OCI-M1 (cell line): ENCODE measurements at places on chromosomes 5 and 9.

GRCh38 chr5:135829179-135829578 is 5.3 kb upstream of the SLC25A48 start:
- DNase-seq = no peak

- no peak for DNase-seq
These were observed 2.1 kb downstream of the ZDHHC21 start for GRCh38 chr9:14690948-14691730.

- peak; percentile 78 for DNase-seq
These were observed 1.5 kb downstream of the CDC42SE2 start for GRCh38 chr5:131265311-131265803.

- DNase-seq = no peak
These were observed 114.0 kb downstream of the PIP5K1B start for GRCh38 chr9:68819065-68819464.

- no peak for DNase-seq
These were observed 1.5 kb downstream of the C9orf40 start for GRCh38 chr9:74951107-74951720.

DNA sequence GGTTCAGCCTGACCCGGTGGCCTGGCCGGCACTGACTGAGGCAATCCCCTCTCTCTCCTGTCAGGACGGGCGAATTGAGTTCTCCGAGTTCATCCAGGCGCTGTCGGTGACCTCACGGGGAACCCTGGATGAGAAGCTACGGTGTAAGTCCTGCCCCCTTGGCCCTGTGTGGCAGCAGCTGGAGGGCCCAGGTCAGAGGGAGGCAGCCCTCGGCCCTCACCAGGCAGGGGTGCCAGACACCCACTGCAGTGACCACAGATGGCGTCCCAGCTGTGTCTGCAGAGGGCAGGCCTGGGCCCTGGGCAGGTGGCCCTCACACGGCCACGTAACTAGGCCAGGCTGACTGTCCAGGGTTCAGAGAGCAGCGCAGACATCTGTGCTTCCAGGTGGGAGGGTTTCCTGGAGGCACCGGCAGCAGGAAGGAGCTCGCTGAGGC is 45.9 kb upstream of the HMCN2 start:
- no peak for DNase-seq

DNA sequence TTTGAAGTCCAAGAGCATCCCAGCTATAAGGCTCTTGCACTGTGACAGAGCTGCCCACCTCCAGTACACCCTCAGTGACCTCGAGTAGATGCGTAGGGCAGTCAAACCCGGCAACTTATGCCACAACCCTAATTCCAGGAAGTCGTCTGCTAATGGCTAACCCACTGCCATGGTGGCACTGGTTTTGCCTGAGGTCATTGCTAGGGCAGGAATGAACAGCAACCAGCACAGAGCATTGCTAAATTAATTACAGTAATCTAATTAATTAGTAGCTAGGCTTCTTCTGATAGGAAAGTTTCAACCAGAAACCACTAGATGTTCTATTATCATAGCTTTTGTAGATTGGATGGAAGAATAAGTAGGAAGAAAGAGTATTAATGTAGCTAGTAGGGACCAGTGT is 122.8 kb downstream of the DPYSL3 start:
- DNase-seq = no peak

DNA sequence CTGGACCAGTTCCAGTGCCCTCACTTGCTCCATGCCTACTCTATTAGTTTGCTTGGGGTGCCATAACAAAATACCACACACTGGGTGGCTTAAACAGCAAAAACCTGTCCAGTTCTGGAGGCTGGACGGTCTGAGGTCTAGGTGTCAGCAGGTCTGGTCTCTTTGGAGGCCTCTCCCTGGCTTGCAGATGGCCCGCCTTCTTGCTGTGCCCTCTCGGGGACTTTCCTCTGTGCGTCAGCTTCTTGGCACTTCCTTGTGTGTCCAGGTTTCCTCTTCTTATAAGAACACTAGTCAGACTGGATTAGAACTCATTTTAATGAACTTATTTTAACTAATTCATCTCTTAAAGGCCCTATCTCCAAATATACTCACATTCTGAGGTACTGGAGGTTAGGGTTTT is 97.2 kb downstream of the CARTPT start:
- DNase-seq = no peak

DNA sequence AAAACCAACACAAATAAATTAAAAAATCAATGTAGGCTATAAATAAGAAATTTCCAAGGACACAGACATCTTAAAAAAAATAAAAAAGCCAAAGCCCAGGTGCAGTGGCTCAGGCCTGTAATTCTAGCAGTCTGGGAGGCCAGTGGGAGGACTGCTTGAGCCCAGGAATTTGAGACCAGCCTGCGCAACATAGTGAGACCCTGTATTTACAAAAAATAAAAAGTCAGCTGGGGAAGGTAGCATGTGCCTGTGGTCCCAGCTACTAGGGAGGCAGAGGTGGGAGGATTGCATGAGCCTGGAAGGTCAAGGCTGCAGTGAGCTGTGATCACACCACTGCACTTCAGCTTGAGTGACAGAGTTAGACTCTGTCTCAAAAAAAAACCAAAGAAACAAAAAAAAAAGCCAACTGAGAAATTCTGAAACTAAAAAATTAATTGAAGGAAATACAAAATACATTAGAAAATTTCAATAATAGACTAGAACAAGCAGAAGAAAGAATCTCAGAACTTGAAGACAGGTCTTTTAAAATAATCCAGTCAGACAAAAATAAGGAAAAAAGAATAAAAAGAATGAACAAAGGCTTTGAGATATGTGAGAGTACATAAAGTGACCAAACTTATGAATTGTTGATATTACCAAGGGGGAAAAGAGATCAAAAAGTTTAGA is 149.5 kb upstream of the PANK3 start:
- DNase-seq = no peak

- DNase-seq = no peak
These were observed 146.8 kb upstream of the FBXL7 start for GRCh38 chr5:15353086-15353645.

- no peak for DNase-seq
These were observed 42.2 kb downstream of the BAAT start for GRCh38 chr9:101342595-101342994.

GRCh38 chr9:73023025-73023541 is 70.2 kb upstream of the ALDH1A1 start:
- peak; percentile 84 for DNase-seq

DNA sequence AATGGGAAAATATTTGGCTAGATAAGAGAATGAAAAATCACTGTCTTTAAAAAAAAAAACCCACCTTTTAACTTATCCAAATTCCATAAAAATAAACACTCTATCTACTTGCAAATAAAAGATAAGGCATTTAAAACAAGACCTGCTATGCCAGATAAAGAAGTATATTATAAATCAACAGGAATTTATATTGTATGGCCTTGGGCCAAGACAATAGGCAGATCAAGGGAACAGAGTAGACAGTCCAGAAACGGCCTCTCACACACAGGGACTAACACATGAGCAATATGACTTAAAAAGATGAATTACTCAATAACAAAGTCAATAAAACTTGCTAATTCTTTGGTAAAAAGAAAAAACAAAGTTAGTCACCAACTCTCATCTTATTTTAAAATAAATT is 34.7 kb upstream of the ICE1 start:
- no peak for DNase-seq

GRCh38 chr9:130214776-130215340 is 42.7 kb downstream of the NCS1 start:
- no peak for DNase-seq

GRCh38 chr5:113083481-113083880 is 106.9 kb downstream of the DCP2 start:
- DNase-seq = no peak

GRCh38 chr5:169595172-169595820 is 11.7 kb downstream of the SPDL1 start:
- DNase-seq = no peak

GRCh38 chr9:130937146-130938076 is 1.6 kb downstream of the FIBCD1 start:
- DNase-seq = no peak

DNA sequence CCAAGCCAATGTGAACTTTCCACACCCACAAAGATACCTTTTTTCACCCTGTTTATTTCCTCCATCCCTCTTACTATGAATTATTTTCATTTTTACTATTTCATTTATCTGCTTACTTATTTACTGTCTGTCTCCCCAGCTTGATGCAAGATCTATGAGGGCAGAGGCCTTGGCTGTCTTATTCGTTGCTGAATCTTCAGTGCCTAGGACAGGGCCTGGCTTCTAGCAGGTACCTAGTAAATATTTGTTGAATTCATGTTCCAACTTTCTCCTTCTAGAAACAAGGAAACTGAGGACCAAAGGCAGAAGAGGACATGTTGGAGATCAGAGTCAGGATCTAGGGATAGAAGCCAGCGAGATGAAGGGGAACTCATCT is 543 bp upstream of the DNM1 start:
- DNase-seq = no peak

- peak; percentile 63 for DNase-seq
These were observed 1.9 kb downstream of the ISOC1 start for GRCh38 chr5:129096382-129096991.

DNA sequence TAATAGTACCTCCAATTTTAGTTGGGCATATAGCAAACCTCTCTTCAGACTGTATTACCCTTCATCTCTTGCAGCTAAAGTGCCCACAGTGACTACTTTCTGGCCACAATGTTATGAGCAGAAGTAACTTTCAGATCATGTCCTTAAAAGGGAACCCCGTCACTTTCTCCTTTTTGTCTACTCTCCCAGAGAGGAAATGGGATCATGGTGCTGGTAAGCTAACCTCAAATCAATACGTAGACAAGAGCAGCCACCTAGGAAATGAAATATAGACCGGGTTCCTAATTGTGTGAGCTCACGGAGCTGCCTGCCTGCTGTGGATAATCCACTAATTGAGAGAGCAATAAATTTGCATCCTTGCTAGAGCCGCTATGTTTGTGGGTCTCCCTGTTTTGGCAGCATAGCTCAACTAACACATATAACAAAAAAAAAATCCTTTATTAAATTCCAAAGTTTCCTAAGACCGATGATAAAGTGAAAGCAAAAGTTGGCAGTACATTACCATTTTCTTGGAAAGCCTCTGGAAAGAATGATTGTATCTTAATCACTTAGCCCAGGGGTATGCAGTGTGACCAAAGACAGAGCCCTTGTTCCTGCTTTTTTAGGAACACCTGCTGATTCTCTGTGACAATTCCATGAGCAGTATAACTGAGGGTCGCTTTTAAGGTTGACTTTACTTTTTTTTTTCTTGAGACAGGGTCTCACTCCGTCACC is 5.6 kb upstream of the IL7R start:
- peak; percentile 37 for DNase-seq

DNA sequence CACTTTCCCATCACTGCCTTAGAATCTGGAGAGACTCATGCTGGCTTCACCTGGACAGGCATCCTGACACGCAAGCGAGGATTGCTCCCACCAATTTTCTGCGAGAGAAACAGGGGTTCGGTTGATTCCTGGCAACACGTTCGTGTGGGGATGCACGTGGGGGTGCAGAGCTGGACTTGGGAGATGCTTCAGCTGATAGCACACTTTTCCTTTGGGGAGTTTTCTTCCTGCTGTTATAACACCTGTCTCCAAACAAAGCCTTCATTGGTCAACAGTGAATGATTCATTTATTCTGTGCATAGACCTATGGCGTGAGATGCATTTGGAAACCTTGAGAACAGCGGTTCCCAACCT is 50.0 kb downstream of the ROPN1L start:
- no peak for DNase-seq

- DNase-seq = no peak
These were observed 69.0 kb downstream of the LIX1 start for GRCh38 chr5:97073420-97073819.

- DNase-seq = no peak
These were observed 133.7 kb downstream of the NUDT12 start for GRCh38 chr5:103428923-103429322.

DNA sequence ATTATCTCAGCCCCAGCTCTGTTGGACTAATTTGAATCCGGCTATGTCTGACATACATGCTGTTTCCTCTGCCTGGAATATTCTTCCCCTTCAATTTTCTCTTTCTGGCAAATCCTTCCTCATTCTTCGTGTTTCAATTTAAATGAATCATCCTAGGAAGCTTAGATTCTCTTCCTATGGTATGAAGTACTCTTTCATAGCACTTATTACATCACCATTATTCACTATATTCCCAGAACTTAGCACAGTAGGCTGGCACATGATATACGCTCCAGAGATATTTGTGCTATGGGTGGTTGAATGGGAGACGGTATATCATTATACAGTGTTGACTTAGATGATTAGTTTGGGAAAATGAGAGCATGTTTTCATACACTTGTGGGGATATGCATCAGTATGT is 91.0 kb upstream of the JAK2 start:
- no peak for DNase-seq

- no peak for DNase-seq
These were observed 108.3 kb upstream of the MSX2 start for GRCh38 chr5:174616036-174616435.

DNA sequence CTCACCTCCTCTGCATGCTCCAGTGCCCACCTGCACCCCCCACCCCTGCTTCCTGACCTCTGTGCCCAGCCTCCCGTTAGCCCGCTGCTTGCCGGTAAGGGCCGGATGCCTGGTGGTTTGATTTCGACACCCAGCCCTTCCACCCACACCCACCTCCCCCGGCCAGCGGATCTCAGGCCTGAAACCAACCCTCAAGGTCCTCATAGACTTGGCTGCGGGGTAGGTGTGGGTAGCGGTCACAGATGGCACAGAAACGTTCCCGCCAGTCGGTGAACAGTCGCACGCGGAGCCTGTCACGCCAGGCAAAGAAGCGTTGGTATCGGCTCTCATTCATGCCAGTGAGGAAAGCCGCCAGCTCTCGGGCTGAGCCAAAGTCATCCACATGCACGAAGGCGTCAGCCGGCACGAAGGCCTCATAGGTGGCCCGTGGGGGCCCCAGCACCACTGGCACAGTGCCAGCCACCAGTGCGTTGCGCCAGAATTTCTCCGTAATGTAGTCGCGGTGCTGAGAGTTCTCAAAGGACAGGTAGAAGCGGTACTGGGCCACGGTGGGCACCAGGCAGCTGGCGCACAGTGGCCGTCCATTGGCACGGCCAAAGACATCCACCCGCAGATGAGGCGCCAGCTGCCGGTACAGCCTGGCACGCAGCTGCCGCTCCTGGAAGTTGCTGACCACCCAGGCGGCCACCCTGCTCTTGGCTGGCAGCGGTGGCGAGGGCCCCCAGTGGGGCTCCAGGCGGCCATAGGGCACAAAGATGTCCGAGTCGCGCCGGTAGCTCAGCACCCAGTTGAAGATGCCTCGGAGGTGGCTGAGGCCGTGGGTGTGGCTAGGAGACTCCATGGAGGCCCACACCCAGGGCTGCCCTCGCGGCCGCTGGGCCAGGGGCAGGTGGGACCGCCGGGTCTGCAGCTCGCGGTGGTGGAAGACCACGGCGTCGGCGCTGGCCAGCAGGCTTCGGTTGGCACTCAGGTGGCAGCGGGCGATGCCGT is 1.1 kb downstream of the FUT7 start:
- DNase-seq = peak; percentile 18

- no peak for DNase-seq
These were observed 27.1 kb upstream of the SEMA4D start for GRCh38 chr9:89524963-89525362.

DNA sequence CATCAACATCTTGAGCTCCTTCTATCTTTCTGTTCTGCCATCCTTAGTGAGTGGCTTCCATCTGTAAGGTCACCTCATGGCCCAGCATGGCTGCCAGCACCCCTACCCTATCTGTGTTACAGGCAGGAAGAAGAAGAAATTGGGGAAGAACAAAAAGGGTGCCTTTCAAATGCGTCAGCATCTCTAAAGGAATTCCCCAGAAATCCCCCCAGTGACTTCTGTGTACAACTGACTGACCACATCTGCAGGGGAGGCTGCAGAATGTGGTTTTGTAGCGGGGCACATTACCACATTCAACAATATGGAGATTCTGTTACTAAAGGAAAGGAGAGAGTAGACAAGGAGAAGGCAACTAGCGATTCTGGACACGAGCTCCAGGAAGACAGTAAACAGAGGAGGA is 40.1 kb downstream of the ALG2 start:
- DNase-seq = peak; percentile 59
